ENCODE measurements at places on chromosomes 12 and 14.

GRCh38 chr12:41438854-41439541 lies 250.9 kb downstream of the PDZRN4 start:
- no peak for DNase-seq

DNA sequence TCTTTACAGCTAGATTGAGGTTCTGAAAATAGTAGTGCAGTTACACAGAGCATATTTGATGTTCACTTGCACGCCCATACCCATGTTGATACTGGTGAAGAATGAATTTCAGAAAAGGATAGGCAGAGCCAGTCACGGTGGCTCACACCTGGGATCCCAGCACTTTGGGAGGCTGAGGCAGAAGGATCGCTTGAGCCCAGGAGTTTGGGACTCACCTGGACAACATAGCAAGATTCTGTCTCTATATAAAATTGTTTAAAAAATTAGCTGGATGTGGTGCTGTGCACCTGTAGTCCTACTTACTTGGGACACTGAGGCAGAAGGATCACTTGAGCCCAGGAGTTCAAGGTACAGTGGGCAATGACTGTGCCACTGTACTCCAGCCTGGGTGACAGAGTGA lies 56.6 kb downstream of the MDM2 start:
- no peak for DNase-seq

DNA sequence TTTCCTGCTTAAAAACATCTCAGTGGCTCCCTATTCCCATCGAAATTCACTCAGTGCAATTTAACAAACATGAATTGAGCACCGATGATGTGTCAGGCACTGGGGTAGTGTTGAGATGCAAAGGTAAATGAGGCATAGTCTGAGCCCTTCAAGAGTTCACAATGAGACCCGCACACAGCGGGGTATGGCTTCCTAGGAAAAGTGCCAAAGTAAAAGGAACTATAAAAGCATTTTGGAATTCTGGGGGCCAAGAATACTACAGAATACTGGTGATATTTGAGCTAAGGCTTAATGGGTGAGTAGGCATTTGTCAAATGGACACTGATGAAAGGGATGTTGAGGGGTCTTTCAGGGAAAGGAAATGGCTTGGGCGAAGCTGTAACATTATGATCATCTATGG lies 315.4 kb downstream of the DPF3 start:
- DNase-seq = no peak

DNA sequence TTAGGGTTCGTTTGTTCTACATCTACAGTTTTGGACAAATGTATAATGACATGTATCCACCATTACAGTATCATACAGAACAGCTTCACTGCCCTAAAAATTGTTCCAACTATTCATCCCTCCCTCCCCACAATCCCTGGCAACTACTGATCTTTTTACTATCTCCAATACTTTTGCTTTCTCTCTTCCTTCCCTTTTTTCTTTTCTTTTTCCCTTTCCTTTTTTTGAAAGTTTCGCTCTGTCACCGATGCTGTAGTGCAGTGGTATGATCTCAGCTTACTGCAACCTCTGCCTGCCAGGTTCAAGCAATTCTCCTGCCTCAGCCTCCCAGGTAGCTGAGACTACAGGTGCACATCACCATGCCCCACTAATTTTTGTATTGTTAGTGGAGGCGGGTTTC lies 2.6 kb upstream of the ACOT4 start:
- DNase-seq = no peak

- no peak for DNase-seq
Observed at GRCh38 chr12:12083688-12084087, 12.9 kb downstream of the BCL2L14 start.

GRCh38 chr12:16300122-16300521 lies 22.6 kb upstream of the SLC15A5 start:
- no peak for DNase-seq
